ENCODE measurements at places on chromosomes 12 and 14.

DNA sequence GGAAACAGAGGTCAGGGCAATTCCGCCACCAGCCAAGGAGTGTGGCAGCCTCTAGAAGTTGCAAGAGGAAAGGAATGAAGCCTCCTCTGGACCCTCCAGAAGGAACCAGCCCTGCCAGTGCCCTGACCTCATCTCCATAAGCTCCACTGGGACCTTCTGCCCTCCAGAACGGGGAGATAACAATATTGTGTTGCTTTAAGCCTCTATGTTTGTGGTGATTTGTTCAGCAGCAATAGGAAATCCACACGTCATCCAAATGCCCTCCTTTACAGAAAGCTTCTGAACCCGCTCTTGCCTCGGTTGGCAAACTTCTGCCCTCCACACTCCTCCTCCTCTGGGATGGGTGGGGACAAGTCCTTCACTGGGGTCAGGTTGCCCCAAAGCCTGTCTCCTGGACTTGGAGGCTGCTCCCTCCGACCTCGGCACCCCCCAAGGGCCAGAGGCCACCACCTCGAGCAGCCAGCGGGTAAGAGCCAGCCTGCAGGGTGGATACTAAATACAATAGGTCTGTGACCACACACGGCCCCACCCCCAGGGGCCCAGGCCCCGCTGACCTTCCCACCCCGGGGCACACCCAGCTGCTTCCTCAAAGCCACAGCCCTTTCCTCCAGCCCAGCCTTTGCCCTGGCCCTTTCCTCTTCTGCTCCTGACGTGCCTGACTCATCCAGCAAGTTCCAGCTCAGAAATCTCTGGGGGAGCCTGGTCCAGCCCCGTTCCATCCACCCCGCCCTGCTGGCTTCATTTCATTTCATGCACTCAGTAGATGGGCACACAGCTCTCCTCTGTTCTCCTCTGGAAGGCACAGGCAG is 58.7 kb upstream of the NCOR2 start:
- no peaks in the 10 kb centered on the region for H3K36me3 ChIP-seq
- no peak overlapping the region for H3K27ac ChIP-seq
- no peak for DNase-seq
- no peak overlapping the region for H3K4me3 ChIP-seq
- peaks cover 1% of the 10 kb centered on the region for H3K27me3 ChIP-seq

- peaks cover 89% of the 10 kb centered on the region for H3K4me1 ChIP-seq
- peak overlapping the region; percentile 31 for H3K4me3 ChIP-seq
- peak overlapping the region; percentile 95 for H3K27ac ChIP-seq
- no peaks in the 10 kb centered on the region for H3K27me3 ChIP-seq
- H3K36me3 ChIP-seq, result peaks cover 47% of the 10 kb centered on the region
Measured at GRCh38 chr14:69673578-69674305, 62.3 kb downstream of the SUSD6 start.

DNA sequence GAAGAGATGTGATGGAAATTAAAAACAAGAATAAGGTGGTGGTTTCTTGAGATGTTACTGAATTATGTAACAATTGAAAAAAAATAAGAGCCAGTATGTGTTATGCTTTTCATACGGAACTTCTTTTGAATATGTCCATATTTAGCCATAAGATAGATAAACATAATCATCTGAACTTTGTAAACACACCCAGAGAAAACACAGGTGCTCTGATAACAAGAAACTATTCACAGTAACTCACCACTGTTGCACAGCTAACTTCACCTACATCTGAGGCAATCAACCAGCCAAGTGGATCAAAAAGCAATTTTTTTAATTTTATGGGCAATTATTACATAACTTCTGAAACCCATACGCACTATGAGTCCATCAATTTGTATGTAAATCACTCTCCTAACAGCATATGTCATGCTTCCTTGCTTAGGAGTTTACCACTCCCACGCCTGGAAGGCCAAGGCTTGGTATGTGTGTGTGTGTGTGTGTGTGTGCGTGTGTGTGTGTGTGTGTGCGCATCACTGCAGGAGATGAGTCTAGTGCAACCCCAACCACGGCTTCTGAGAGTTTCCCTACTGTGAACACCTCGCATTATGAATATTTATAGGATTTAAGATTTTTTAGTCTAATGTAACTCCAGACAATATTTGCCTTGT is 443.4 kb downstream of the BCAT1 start:
- no peak overlapping the region for H3K4me3 ChIP-seq
- no peaks in the 10 kb centered on the region for H3K4me1 ChIP-seq
- H3K27ac ChIP-seq, result no peak overlapping the region
- H3K27me3 ChIP-seq, result no peaks in the 10 kb centered on the region

DNA sequence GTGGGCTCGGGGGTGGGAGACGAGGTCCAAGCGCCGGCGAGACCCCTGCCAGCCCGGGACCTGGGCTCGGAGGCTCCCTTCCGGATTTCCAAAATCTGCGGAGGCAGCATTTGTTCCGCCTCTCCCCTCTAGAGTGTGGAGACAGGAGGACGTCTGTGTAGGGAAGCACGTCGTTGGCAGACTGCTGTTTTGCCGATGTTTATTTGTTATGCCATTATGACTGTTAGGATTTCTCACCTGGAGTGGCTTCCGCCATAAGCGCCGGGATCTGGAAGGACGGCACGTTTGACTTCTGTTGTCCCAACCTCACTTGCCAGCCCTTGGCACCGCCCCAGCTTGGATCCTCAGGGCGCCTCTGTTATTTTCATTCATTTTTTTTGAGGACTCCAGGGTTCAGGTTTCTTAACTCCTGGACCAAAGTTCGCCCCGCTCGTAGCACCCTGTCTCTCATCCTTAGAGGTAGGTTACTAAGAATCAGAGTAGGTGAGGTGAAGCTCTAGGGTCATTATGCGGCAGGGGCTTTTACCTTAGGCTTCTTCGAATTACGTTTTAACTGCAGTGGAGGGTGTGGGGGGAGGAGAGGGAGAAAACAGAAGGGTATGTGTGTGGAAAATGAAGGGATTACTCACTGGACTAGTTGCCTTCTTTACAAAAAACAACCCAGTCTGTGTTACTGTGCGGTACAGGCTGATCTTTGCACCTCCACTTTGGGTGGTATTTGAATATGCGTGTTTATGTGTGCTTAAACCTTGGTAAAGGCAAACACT is 547 bp upstream of the PYGL start:
- no peaks in the 10 kb centered on the region for H3K36me3 ChIP-seq
- H3K27me3 ChIP-seq, result peaks cover 34% of the 10 kb centered on the region
- peak overlapping the region; percentile 71 for H3K4me3 ChIP-seq
- H3K4me1 ChIP-seq, result peaks cover 14% of the 10 kb centered on the region
- H3K27ac ChIP-seq, result no peak overlapping the region

GRCh38 chr14:63933110-63933509 is 80.3 kb downstream of the SYNE2 start:
- no peak for DNase-seq
- peak overlapping the region; percentile 26 for H3K4me3 ChIP-seq
- H3K4me1 ChIP-seq, result peaks cover 28% of the 10 kb centered on the region

- no peak overlapping the region for H3K27ac ChIP-seq
- H3K4me1 ChIP-seq, result peaks cover 4% of the 10 kb centered on the region
- H3K27me3 ChIP-seq, result peaks cover 3% of the 10 kb centered on the region
Measured at GRCh38 chr12:45543887-45544286, 185.6 kb upstream of the ARID2 start.

DNA sequence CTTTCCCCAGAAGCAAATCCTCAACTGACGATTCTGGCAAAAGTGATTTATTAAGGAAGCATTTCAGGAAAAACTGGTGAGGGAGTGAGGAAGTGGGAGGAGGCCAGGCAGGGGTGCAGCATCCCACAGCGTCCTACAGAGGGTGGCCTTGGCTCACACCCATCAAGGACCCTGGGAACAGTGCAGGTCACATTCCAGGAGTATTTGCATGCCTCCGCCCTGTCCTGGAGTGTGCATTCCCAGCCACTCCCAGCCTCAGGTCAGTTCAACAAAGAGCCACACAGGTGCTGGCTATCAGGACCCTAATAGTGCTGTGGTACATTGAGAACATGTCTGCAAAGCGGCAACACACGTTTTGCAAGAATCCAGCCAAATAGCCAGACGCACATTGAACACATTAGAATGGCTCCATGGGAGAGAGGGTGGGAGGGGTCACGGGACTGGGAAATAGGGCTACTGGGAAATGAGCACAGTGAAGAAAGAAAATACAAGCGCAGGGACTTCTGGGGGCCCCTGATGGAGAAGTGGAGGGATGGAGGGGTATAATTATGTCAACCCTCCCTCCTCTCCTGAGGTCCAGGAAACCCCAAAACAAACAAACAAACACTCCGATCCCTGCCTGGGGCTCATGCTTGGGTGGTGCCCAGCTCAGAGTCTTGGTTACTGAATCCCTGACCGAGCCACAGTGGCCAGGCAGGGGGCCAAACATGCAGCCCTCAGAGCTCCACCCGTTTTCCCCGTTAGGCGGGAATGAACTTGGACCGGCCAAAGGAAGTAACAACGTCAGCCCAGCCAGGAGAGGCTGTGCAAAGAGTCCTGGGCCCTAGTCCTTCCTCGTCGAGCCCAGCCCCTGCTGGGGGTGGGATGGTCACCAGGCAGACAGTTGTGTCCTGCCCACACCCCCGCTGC is 36.5 kb downstream of the CMKLR1 start:
- no peak overlapping the region for H3K4me3 ChIP-seq
- no peaks in the 10 kb centered on the region for H3K36me3 ChIP-seq
- no peak for DNase-seq
- peaks cover 18% of the 10 kb centered on the region for H3K27me3 ChIP-seq

DNA sequence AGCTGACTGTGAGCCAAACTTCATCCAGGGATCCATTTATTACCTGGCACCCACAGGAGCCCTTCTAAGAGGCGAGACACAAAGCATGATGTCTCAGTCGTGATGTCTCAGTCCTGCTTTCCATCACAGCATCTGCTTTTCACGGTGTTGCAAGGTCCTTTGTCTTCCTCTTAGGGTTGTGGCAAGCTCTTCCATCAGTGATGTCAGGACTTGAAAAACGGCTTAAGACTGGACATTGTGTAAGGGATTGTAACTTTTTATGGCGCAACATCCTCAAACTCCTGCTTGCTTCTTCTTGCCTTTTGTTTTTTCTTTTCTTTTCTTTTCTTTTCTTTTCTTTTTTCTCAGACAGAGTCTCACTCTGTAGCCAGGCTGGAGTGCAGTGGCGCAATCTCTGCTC is 586.5 kb upstream of the TMEM132C start:
- no peaks in the 10 kb centered on the region for H3K36me3 ChIP-seq
- H3K4me1 ChIP-seq, result no peaks in the 10 kb centered on the region
- H3K27ac ChIP-seq, result no peak overlapping the region

GRCh38 chr14:87407344-87407743 is 585.6 kb downstream of the GALC start:
- no peaks in the 10 kb centered on the region for H3K27me3 ChIP-seq
- H3K27ac ChIP-seq, result no peak overlapping the region

DNA sequence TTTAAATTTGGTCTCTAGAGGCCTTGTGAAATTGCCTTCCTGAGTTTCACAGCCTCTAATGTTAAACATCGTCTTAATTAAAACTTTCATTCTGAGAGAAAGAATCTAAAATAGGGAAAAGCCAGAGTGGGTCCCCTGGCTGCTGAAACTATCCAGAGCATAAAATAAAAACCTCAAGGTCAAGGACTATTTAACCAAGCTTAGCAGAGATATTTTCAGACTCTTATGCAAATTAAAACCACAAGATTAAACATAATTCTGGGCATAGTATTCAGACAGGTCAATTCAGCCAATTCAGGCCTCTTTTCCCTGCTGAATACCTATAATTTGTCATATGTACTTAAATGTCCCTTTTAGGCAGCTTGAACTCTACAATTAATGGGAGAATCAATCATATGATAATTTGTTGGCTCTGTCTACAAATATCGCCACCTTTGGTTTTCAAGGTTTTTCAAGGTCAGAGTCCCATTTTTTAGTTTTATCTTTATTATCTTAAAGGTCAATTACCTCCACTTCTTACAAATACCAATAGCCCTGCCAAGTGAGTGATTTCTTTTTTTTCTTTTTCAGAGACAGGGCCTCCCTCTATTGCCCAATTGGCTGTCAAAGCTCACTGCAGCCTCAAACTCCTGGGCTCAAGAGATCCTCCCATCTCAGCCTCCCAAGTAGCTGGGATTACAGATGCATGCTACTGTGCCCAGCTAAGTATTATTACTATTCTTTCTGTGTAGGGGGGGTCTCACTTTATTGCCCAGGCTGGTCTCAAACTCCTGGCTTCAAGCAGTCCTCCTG is 257.1 kb downstream of the PHLDA1 start:
- peaks cover 2% of the 10 kb centered on the region for H3K27me3 ChIP-seq
- no peak overlapping the region for H3K4me3 ChIP-seq

DNA sequence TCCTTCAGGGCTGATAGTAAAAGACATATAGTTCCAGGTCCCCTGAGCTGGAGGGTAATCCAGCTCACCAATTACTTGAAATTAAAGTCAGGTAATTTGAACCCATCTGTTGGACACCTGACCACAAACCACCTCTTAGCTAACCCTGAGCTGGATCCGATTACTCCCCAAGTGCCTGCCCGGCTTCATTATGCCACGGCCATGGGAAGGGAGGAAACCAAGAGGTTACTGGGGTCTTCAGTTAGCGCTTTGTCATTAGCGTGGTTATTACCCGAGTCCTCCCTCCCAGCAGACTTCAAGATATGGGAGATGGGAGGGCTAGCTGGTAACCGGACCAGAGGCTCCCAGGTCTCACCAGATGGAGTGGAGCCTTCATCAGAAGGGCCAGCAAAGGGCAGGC is 1071.4 kb downstream of the BCL11B start:
- H3K27ac ChIP-seq, result no peak overlapping the region
- H3K4me1 ChIP-seq, result peaks cover 45% of the 10 kb centered on the region
- no peak for DNase-seq
- no peaks in the 10 kb centered on the region for H3K27me3 ChIP-seq
- peaks cover 28% of the 10 kb centered on the region for H3K36me3 ChIP-seq
- H3K4me3 ChIP-seq, result no peak overlapping the region

DNA sequence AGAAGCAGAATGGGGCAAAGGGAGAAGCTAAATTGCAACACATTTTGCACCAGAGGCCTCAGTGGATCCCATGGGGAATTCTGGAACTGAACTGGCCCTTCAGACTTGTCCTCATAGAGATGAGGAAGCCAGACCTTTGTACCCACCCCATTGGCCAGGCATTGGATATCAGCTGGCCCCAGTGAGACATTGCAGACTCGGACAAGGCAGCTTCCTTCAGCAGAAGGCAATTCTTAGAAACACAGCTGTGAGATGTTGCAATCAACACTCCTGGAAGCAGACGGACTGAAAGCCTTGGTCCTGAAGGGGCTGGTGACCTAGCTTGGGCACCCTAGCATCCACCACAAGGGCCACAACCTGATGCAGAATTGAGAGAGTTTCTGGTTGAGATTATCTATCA is 218.1 kb downstream of the MSRB3 start:
- H3K36me3 ChIP-seq, result no peaks in the 10 kb centered on the region
- no peaks in the 10 kb centered on the region for H3K4me1 ChIP-seq
- H3K27me3 ChIP-seq, result no peaks in the 10 kb centered on the region
- DNase-seq, result no peak
- H3K27ac ChIP-seq, result no peak overlapping the region

- no peak overlapping the region for H3K27ac ChIP-seq
- H3K4me1 ChIP-seq, result no peaks in the 10 kb centered on the region
- H3K4me3 ChIP-seq, result no peak overlapping the region
- no peaks in the 10 kb centered on the region for H3K27me3 ChIP-seq
- no peaks in the 10 kb centered on the region for H3K36me3 ChIP-seq
- no peak for DNase-seq
Measured at GRCh38 chr12:127270193-127270592, 996.8 kb upstream of the TMEM132C start.

All from activated CD4-positive, alpha-beta memory T cell treated with anti-CD3 and anti-CD28 coated beads, Interleukin-2, amount 10 ng/mL, durations not matched to agents 7 days and 5 days (primary cell).